ENCODE measurements at places on chromosomes 4 and X.

GRCh38 chrX:6852121-6852520 is 295.4 kb upstream of the STS start:
- H3K27me3 ChIP-seq: no peaks in the 10 kb centered on the region
- H3K4me1 ChIP-seq: no peaks in the 10 kb centered on the region
- no peak for DNase-seq
- no peak overlapping the region for H3K27ac ChIP-seq

GRCh38 chr4:36771411-36772153 is 473.0 kb upstream of the NWD2 start:
- no peaks in the 10 kb centered on the region for H3K27me3 ChIP-seq
- DNase-seq: no peak
- H3K36me3 ChIP-seq: no peaks in the 10 kb centered on the region
- no peaks in the 10 kb centered on the region for H3K4me1 ChIP-seq

DNA sequence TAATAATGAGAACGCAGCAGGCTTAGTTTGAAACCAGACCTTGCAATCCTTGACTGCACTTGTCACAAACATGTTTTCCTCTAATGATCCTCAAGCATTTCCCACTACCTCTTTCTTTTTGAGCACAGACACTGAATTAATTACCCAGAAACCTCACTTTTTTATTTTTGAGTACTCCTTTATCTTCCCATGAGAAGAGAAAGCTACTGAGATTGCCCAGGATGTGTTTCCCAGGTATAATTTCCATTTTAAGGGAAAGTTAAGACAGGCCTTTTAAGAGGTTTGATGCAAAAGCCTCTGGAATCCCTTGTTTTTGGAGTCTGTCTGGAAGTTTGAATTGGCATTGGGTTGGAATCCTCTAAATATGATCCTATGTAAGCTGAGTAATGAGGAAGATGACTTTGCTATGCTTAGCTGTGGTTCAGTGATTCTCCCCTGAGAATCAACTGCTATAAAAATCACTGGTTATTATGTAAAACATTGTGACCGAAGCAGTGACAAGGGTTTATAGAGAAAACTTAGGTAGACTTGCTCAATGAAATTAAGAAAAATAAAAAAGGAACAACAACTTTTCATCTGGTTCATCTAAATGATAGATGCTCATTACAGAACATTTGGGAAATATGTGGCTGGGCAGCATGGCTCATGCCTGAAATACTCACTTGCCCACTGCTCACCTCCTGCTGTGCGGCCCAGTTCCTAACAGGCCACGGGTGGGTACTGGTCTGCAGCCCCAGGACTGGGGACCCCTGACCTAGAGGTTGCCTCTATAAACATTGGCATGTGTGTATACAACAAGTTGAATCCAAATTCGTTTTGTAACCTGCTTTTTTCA is 10.8 kb upstream of the RHOH start:
- DNase-seq: no peak
- no peaks in the 10 kb centered on the region for H3K27me3 ChIP-seq
- no peak overlapping the region for H3K27ac ChIP-seq
- no peak overlapping the region for H3K4me3 ChIP-seq

DNA sequence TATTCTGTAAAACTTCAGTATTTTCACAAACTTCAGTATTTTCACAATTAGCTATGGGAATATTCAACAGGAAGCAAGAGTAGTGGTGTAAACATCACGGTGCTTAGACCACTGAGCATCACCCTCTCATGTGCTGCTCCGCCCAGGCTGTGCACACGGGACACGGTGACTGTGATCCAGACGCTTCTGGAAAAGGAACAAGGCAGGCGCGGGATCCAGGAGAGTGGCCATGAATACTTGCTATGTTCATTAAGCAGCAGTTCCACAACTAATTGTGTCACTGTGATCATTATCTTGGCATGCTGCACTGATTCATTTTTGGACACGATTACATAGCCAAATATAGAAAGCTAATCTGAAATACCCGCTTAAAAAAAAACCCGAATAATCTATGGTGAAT is 19.6 kb upstream of the FAT1 start:
- H3K36me3 ChIP-seq: no peaks in the 10 kb centered on the region
- no peaks in the 10 kb centered on the region for H3K27me3 ChIP-seq
- H3K4me1 ChIP-seq: no peaks in the 10 kb centered on the region
- DNase-seq: no peak

DNA sequence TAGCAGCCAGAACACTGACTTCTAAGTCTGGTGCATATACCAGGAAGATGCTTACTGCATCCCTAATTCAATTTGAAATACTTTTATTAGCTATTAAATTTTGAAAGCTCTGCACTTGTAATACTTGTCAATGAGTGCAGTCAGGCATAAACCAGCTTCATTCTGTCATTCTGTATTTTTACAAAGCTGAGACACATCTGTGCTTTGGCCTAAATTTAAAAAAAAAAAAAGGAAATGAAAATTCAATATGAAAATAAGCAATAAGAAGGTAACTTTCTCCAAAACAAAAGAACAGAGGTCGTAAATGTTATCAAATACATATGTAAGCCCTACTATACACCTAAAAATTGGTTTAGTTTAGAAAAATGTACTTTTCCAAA is 7.0 kb downstream of the SMIM14 start:
- no peaks in the 10 kb centered on the region for H3K36me3 ChIP-seq
- no peak overlapping the region for H3K4me3 ChIP-seq
- no peak for DNase-seq
- H3K4me1 ChIP-seq: peaks cover 6% of the 10 kb centered on the region
- no peak overlapping the region for H3K27ac ChIP-seq

GRCh38 chrX:43898406-43899035 is 16.3 kb upstream of the MAOB start:
- H3K4me1 ChIP-seq: no peaks in the 10 kb centered on the region
- H3K27ac ChIP-seq: no peak overlapping the region
- DNase-seq: no peak

DNA sequence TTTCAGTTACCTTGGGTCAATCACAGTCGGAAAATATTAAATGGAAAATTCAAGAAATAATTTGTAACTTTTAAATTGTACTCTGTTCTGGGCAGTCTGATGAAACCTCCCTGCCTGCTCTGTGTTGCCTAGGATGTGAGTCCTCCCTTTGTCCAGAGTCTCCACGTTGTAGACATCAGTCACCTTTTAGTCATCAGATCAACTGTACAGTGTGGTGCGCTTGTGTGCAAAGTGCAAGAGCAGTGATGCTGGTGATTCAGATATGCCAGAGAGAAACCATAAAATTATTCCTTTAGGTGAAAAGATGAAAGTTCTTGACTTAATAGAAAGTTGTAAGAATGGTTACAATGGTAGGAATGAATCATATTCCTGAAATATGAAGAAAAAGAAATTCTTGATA is 1.4 kb downstream of the SPATA4 start:
- H3K27me3 ChIP-seq: no peaks in the 10 kb centered on the region
- no peak overlapping the region for H3K27ac ChIP-seq
- no peaks in the 10 kb centered on the region for H3K36me3 ChIP-seq
- H3K4me1 ChIP-seq: no peaks in the 10 kb centered on the region

- no peak overlapping the region for H3K27ac ChIP-seq
- H3K27me3 ChIP-seq: no peaks in the 10 kb centered on the region
- H3K36me3 ChIP-seq: no peaks in the 10 kb centered on the region
- DNase-seq: no peak
- H3K4me1 ChIP-seq: no peaks in the 10 kb centered on the region
- no peak overlapping the region for H3K4me3 ChIP-seq
Measured at GRCh38 chr4:139900964-139901376, 235.4 kb downstream of the MGST2 start.

- H3K27ac ChIP-seq: no peak overlapping the region
- no peak overlapping the region for H3K4me3 ChIP-seq
- H3K4me1 ChIP-seq: peaks cover 5% of the 10 kb centered on the region
- DNase-seq: no peak
- no peaks in the 10 kb centered on the region for H3K27me3 ChIP-seq
Measured at GRCh38 chr4:186074189-186074588, 5.2 kb downstream of the TLR3 start.

- no peak for DNase-seq
- no peaks in the 10 kb centered on the region for H3K36me3 ChIP-seq
- H3K4me1 ChIP-seq: no peaks in the 10 kb centered on the region
- H3K27me3 ChIP-seq: no peaks in the 10 kb centered on the region
- no peak overlapping the region for H3K4me3 ChIP-seq
Measured at GRCh38 chr4:142407596-142407995, 438.5 kb downstream of the INPP4B start.

- no peaks in the 10 kb centered on the region for H3K27me3 ChIP-seq
- no peak overlapping the region for H3K27ac ChIP-seq
- H3K4me3 ChIP-seq: no peak overlapping the region
- H3K4me1 ChIP-seq: no peaks in the 10 kb centered on the region
- DNase-seq: no peak
Measured at GRCh38 chrX:42499620-42500019, 278.3 kb downstream of the PPP1R2C start.

Data from pancreas (tissue), 10 donors.